ENCODE measurements at places on chromosomes 2 and 18.

DNA sequence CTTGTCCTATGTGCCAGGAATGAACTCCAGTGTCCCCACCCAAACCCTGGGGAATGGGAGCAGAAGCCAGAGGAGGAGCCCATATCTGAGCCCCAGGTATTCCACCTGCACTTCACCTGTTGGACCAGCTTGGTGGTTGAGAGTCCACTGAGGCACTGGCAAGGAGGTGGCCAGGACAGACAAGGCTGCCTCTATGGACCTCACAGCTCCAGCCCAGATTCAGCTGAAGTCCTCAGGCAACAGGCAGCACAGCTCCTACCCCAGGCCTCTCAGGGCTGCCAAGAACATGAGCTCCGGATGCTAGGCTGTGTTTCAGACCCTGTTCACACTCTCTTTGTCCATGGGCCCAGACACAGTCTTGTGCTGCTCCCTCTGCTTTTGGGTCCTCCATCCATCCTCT lies 2.9 kb upstream of the IL1F10 start:
- no peak for ATAC-seq

GRCh38 chr18:43514747-43515146 lies 237.5 kb upstream of the SYT4 start:
- ATAC-seq: no peak

DNA sequence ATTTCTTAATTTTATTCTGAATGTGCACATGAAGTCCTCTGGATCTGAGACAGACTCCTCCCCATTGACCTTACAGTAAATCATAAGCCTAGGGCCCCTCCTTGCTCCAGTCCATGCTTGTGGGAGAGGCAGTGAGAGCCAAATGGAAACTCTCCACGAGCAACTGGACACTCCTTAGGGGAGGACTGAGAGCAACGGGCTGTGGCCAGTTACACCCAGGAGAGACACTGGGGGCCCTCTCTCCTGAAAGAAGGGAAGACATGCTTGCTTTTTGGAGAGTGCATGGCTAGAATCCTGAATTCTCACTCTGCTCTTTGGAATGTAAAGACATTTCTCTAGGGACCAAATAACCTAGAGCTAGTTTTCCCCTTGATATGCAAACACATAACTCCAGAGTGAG lies 49.0 kb upstream of the BIN1 start:
- ATAC-seq: no peak

DNA sequence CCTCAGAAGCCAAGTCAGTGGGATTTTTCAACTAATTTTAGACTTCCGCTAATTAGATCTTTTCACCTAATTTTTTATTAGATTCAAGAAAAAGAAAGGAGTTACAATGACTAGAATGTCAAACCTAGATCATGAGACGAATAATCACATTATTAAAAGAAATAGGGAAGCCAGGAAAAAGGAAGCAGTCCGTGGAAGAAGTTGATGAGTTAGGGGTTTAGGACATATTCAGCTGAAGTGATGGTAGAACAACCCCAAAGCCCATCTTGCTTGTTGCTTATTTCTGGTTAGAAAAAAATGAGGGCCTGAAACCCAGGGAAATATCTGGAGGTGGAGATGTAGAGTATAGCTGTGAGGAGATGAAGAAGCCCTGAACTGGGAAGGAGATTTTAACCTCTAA lies 8.0 kb downstream of the KLF7 start:
- no peak for ATAC-seq

GRCh38 chr18:36809590-36810381 lies 19.0 kb downstream of the TPGS2 start:
- ATAC-seq: peak; percentile 98

DNA sequence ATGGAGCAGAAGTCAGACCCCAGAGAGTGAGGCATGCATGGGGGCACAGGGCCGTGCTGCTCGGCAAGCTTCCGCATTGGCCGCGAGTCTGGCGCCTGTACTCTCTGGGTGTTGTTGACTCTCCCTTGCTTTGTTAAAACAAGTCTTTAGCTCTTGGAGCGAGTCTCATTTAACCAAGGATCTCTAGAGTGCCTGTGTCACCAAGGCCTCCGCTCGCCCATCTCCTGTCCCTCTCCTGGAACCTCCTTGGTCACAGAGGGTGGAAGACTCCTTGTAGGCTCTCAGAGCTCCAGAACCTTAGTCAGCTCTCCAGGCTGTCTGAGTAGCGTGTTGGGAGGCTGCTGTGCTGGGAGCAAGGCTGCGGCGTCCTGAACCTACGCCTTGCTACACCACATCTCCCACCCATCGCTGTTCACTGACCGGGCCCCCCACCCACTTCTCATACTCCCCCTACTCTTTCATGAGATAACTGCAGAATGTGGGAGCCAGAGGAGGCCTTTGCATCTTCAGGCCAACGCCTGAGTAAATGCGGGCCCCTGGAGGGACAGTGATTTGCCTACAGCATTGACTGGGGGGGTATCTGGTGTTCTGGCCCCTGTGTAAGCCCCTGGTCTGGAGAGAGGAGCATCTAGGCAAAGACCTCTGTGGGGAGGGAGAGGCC lies 66.1 kb downstream of the CIB4 start:
- no peak for ATAC-seq
